ENCODE measurements at places on chromosomes 6 and 20.

DNA sequence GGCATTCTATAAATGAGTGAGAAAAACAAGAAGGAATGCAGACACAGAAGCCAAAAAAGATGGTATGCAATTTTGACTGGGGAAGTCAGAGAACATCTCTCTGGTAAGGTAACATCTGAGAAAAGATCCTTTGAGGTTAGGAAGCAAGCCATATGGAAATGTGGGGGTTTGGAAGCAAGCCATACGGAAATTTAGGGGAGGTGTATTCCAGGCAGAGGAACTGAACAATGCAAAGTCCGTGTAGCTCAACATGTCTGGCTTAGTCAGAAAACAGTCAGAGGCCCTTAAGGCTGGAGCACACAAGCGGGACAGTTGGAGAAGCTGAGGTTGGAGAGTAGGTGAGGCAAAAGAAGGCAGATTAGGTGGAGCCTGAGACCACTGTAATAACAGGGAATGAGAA lies 35.3 kb downstream of the RALGAPA2 start:
- no peak for DNase-seq

DNA sequence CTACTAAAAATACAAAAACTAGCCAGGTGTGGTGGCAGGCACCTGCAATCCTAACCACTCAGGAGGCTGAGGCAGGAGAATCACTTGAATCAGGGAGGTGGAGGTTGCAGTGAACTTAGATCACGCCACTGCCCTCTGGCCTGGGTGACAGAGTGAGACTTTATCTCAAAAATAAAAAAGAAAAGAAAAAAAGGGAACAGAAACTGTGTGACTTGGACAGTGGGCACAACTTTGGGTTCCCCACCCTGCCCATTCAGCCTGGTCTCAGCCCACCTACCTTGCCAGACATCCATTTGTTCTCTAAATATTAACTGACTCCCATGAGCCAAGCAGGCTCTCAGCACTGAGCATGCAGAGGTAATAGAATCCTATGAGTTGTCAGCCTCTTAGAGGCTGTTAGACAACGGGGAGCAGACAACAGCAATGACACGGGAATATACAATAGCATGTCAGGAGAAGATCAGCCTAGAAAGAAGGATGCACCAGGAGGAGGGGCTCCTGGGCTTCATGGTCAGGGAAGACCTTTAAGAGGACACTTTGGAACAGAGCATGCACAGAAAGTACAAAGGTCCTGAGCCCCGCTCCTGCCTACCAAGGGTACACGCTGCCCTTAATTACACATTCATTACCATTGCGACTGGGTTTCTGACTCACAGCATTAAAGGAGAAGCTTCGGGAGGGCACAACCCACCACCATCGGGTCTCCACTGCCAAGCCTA lies 20.0 kb downstream of the FAM209B start:
- no peak for DNase-seq

GRCh38 chr6:36243562-36244212 lies 26.2 kb upstream of the PNPLA1 start:
- DNase-seq = no peak

GRCh38 chr6:43508481-43509141 lies 1.5 kb downstream of the LRRC73 start:
- no peak for DNase-seq

DNA sequence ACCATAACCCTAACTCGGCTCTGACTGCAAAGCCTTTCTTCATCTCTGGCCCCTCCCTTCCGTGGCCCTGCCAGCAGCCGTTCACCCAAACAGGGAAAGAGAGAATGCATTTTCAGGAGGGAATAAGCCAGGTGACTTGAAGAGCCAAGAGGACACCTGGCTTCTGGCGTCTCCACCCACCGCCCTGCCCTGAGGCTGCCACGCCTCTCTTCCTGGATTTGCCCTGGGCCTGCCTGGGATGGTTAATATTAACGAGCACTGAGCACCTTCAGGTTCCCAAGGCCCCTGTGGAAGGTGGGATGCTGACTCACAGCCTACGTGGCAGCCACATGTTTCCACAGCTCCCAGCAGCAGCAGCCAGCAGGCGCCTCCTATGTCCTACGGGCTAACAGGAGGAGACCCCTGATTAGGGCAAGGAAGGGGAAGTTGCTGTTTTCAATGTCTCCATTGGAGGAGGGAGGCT lies 138.0 kb upstream of the RREB1 start:
- no peak for DNase-seq

DNA sequence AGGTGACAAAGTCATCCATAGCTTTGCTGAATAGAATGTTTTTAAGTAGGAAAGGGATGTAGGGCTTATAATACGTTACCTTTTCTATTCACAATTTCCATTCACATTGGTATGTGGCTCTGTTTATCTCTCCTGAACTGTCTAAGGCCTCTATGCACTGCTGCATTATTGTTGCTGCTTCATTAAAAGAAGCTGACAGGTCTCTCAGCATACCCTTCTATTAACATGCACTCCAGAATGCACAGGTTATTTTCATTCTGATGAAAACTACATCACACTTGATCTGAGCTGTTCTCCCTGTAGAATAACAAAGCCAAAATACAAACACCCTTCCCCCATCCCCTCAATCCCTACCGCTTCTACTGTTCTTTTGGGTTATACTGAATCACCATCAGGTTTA lies 399.3 kb downstream of the TBC1D32 start:
- no peak for DNase-seq

DNA sequence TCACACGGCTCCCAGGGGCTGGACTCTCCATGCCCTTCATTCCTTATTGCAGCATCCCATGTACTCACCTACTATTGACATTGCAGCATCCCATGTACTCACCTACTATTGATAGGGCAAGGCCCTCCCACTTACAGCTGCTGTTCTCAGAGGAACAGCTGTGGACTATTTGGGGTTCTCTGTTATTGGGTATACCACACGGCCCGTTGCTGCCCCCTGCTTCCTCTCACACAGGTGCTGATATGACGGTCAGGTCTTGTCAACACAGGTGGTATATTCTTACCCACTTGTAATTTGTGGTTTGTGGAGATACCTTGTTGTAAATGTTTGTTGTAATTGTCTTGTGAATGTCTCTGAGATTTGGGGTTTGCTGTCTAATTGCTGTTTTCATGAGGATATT lies 18.8 kb downstream of the ALDH5A1 start:
- no peak for DNase-seq

DNA sequence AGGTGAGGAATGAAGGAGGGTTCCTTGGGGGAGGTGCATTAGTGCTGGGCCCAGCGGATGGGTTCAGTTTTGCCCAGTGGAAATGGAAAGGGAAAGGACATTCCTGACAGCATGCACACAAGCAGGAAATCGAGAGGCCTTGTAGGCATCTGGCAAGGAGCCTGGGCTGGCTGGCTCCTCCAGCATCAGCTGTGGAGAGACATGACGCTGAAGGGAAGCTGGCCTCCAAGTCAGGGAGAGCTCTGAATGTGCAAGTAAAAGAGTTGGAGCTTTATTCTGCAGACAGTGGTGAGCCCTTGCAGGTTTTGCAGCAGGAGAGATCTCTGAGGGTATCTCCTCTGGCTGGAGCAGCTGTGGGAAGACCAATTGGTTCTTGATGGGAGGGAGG lies 154.3 kb downstream of the MRPL14 start:
- no peak for DNase-seq

- no peak for DNase-seq
Observed at GRCh38 chr6:12295558-12296254, 5.5 kb downstream of the EDN1 start.

DNA sequence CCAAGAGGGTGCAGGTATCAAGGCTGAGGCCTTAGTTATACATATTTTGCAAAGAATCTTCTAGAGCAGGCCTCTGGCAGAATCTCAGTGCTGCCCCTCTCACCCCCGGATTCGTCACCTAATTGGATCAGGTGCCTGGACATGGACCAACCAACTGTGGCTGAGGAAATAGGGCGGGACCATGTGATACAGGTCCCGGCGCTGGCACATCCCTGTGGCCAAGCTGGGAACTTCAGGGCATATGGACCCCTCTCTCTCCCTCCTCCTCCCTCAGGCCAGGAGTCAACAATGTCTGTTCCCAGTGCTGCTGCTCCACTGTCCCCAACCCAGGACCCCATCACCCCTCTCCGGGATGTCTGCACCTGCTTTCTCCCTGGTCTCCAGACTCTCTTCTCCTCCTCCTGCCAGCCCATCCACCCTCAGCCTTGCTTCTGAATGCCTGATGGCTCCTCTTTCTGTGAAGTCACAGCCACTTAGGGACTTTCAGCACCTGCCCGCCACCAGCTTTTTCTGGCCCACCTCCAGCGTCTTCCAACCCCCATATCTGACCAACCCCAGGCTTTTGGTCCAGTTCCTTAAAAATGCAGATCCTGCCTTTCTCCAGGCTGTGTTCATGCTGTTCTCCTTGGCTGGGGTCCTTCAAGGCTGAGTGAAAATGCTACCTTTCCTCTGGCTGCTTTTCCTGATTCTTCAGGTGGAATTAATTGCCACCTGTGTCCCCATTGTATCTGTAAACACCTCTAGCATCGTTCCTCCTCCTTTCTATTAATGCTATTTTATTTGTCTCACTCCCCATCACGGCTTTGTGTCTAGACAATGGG lies 19.0 kb upstream of the MLN start:
- no peak for DNase-seq

- no peak for DNase-seq
Observed at GRCh38 chr6:21402368-21402767, 191.2 kb upstream of the SOX4 start.

DNA sequence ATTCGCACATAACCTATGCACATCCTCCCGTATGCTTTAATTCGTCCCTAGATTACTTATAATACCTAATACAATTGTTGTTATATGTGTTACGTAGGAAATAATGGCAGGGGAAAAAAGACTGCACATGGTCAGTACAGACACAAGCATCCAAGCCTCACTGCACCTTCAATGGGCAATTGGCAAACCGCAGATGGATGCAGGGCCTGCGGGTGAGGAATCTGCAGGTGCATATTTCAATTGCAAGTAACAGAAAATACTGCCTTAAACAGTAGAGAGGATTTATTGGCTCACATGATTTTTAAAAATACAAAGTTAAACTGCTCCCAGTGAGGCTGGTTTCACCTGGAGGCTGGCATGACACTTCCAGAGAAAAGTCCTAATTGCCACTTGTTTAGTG lies 142.1 kb upstream of the MLN start:
- no peak for DNase-seq

DNA sequence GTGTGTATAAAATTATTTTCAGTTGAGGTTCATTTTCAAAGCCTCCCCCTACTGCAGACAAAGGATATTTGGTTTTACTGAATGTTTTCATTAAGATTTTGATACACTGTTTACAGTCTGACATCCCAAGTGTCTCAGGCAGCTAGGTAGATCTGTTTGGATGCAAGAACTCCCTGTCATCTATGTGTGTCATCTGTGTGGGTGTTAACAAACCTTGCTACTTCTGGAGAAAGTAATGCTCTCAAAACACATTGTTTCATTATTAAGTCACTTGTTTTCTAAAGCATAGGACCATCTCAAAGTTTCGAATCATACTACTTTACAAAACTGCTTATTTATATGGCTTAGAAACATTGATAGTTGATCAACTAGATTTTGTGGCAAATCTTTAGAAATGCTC lies 114.5 kb upstream of the TMEM170B start:
- DNase-seq = no peak

- no peak for DNase-seq
Observed at GRCh38 chr6:137880746-137881521, 13.9 kb downstream of the TNFAIP3 start.

DNA sequence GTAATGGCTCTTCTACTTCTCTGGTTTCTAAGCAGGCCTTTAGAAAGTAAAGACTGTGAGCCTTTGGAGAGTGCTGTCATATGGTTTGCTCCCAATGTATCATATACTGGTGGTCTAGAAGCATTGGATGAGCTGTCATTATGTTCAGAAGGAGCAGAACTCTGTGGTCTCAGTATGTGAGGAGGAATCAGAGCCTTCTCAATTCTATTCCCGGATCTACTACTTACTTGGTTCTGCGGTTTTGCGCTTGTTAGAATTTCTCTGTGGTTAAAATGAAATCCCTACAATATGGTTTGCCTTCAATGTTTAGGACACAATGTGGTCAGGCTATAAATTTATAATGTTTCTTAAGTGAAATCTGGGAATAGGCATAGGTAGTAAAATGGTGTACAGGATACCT lies 64.6 kb downstream of the RWDD2A start:
- no peak for DNase-seq

GRCh38 chr6:98832284-98833056 lies 1.9 kb upstream of the POU3F2 start:
- DNase-seq = no peak

DNA sequence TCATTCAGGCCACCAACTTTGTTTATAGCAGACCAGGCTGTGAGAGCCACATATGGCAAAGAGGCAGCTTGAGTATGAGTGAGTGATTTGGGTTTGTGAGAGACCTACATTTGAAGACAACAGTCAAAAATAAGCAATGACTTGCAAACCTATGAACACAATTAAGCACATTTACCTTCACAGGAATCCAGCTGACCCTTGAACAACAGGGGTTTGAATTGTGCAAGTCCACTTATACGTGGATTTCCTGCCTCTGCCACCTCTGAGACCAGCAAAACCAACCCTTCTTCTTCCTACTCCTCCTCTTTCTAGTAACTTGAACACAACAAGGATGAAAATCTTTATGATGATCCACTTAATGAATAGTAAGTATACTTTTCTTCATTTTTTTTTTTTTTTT lies 10.1 kb downstream of the RTN4IP1 start:
- DNase-seq = no peak

DNA sequence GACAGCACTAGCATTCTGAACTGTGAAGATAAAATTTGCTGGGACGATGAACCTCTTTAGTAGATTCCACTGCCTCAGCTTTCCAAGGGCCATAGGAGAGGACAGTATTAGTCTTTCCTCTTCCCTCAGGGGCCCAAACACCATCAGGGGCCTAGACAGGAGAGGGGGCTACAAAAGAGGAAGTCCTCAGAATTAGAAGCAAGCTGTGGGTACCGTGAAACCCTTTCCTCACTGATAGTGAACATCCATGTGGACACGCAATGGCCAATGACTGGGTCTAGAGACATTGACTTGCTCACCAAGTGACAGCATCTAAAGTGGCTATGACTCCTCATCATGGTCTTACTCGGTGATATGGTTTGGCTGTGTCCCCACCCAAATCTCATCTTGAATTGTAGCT lies 68.1 kb upstream of the UST start:
- no peak for DNase-seq

- DNase-seq = no peak
Observed at GRCh38 chr20:45918182-45918737, 6.3 kb upstream of the PLTP start.

DNA sequence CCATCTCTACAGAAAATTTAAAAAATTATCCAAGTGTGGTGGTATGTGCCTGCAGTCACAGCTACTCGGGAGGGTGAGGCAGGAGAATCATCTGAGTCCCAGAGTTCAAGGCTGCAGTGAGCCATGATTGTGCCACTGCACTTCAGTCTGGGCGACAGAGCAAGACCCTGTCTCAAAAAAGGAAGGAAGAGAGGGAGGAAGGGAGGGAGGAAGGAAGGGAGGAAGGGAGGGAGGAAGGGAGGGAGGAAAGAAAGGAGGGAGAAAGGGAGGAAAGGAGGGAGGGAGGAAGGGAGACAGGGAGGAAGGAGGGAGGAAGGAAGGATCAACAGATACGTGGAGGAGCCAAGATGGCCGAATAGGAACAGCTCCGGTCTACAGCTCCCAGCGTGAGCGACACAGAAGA lies 90.1 kb downstream of the ZNF217 start:
- DNase-seq = no peak

- DNase-seq = no peak
Observed at GRCh38 chr6:125670568-125670967, 78.9 kb upstream of the HEY2 start.

Data from stimulated activated CD4-positive, alpha-beta T cell treated with anti-CD3 and anti-CD28 coated beads, Interleukin-1b, Interleukin-23, amount 100 ng/mL, for 4 hours (primary cell).